Activated CD4-positive, alpha-beta T cell treated with anti-CD3 and anti-CD28 coated beads for 1 hour (primary cell): ENCODE measurements at places on chromosomes 12 and 14.

- no peak for DNase-seq
Measured at GRCh38 chr14:38201137-38201828, 6.4 kb upstream of the SSTR1 start.

DNA sequence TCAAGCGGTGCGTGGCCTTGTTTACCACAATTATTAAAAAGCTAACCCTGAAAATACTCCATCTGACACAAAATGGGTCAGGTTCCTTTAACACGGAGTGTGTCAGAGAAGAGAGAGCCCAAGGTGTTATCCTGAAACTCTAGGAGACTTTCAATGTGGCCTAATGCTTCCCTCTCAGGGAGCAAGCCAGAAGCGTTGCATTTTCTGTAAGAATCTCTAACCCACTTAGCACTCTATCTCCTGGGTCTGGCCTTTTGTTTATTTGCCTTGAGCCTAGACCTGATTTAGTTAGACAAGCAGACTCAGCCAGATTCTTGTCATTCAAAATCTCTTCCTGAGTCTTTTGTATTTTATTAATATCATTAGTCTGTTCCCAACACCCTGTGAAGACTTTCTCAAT is 184.0 kb upstream of the SYT1 start:
- no peak for DNase-seq

DNA sequence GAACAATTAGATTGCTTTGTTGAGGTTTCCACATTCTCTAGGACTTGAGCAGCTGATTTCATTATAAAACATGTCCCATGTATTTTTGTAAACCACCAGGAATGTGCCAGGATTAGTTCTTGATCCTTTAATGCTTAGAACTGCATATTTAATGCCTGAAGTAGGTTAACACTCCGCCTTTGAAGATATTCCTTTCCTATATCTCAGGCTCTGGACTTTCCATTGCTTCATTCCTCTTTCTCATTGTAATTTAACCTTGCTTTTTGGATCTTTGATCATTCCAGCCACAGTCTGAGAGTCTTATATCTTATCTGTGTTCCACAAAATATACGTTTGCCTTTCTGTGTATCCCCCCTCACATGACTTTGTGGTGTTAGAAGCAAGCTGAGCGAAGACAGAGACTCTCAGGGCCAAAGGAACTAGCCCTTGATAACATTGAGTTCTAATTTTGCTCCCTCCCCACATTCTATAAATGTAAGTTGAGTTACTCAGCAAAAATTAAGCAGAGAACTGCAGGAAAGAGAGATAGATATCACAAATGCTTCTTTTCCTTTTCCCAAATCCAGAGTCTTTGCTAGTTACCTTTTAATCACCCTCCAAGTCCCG is 2.4 kb upstream of the CLEC1B start:
- DNase-seq, result no peak

DNA sequence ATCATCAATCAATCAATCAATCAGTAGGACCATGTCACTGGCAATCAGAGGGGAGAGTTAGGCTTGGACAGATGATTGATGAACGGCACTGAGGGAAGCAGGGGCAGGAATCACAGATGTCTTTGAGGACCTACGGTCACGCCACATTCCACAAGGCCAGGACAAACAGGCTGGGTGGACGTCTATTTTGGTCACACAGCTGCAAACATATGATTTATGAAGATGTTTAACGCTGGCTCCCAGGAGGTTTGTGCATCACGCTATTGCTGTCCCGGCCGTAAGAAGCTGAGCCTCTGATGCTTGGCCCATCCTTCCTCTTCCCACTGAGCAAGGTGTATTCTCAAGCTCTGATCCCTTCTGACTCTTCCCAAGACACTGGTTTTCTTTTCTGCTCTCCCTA is 160.8 kb downstream of the FOXN3 start:
- DNase-seq, result no peak

DNA sequence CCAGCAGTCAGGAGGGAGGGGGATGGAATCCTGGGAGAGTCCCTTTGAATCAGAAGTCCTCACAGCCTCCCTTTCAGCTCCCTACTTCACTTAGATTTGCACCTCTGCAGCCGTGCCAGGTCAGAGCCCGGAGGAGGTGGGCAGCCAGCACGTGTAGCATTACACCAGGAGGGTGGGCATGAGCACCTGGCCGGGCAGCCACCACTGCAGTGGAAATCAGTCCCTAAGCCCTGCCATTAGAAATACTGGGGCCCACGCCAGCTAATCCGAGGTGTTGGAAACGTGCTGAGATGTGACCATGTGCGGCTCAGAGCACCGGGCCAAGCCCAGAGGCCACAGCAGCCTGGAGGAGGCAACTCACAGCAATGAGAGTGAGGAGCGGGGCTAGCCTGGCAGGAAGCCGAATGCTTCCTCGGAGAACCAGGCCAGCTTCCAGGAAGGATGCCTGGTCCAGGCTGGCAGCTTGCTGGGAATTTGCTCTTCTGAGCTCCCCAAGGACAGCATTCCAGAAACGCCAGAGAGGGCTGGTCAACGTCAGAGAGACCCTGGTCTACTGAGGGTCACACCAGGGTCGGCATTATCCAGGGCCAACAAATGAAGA is 9.4 kb upstream of the CACNA2D4 start:
- DNase-seq, result no peak

- DNase-seq, result no peak
Measured at GRCh38 chr14:102824832-102825231, 47.6 kb downstream of the TRAF3 start.

DNA sequence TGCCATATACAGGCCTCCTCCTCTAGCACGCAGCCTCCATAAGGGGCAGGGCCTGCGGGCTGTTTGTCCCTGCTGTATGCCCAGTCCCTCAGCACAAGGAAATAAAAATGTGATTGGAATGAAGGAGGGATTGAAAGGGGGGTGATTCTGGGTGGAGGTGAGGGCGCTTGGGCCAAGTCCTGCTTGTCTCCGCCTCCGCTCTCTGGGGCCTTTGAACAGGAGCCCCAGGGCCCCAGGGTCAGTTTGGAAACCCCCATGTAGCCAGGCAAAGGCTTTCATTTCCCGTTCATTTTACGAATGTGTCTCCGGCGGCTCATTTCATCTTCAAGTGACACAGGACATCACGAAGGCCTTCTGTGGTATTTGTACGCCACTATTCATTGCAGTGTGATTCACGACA is 4.5 kb upstream of the CACNA2D4 start:
- no peak for DNase-seq

GRCh38 chr14:77622366-77622961 is 6.0 kb upstream of the SPTLC2 start:
- DNase-seq, result no peak

GRCh38 chr14:45786266-45786665 is 533.3 kb upstream of the MIS18BP1 start:
- no peak for DNase-seq

- no peak for DNase-seq
Measured at GRCh38 chr14:71532344-71532743, 399.9 kb upstream of the RGS6 start.

DNA sequence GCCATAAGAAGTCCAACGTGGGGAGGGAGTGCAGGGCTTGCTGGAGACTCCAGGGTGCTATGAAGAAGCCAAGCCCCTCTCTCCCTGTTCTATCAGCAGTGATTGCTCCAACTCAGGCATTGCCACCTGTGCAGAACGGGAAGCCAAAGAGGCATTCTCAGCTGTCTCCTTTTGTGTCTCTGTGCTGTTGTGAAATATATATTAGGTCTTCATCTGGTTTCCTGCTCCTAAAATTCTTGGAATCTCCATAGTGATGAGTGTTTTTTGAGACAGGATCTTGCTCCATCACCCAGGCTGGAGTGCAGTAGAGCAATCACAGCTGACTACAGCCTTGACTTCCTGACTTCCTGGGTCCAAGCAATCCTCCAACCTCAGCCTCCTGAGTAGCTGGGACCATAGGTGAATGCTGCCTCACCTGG is 51.2 kb upstream of the AEBP2 start:
- DNase-seq, result no peak

- no peak for DNase-seq
Measured at GRCh38 chr14:68250927-68251768, 431.6 kb downstream of the RAD51B start.

- no peak for DNase-seq
Measured at GRCh38 chr12:49026101-49026500, 7.5 kb upstream of the PRKAG1 start.

- no peak for DNase-seq
Measured at GRCh38 chr12:98319716-98320425, 195.5 kb upstream of the TMPO start.

DNA sequence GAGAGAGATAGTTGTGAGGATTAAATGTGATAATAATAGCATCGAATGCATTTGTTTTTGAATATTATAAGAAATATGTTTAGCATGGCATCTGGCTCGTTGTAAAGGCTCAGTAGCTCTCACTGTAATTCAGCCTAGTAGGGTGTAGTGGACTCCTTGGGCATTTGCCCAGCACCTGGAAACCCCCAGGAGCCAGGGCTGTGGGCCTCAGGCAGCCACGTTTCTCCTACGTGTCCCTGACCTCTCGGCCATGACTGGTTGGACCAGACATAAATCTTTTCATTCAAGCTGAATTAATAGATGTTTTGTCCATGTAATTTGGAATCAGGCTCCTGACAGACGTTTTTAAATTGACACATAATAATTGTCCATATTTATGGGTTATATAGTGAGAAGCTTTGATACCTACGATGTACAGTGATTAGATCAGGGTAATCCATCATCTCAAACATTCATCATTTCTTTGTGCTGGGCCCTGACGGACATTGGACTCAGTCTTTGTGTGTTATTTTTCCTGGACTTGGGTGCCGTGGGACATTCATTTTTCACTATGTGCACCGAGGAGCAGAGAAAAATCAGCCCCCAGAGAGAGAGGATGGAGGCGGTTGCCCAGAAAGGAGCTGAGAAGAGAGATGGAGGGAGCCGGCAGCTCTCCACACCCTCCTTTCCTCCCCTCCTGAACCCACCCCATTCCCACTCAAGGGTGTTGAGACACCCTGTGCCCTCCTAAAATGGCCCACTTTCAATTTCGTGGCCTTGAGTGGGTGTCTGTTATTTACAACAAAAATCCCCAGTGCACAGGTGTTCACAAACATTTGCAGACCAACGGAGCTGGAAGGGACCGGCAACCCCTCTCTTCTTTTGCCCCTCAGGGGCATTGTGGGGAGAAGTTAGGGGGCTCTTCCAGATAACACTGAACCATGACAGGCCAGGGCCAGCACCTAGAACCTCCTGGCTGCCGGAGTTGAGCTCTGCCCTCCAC is 296.4 kb downstream of the DPF3 start:
- no peak for DNase-seq

DNA sequence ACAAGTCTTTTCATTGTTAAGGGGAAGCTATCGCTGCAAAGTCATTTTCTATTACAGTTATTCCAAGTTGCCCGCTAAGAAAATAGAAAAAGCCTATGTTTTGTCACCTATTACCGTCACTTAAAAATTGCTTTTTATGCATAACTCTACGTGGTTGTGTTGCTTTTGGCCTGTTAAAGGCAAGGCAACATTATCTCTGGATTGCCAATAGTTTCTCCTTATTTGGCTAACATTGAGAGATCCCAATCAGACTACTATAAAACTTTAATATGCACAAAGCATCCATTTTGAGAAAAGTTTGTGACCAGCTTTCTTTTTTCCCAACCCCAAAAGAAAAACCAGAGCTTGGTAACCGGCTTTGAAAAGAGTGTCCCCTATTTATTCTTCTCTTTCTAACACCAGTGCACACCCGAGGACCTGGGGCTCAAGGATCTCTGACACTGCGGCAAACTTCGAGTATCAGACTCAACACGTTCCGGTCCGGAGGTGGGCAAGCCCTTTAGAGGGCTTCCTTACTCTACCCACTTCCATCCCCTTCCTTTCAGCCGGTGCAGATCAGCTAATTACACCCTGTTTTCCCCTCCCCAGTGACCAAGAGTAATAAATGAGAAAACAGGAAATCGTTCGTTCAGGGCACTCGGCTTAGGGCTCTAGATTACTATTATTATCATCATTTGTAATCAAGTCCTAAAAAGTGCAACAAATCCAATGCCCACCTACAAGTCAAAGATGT is 1.2 kb downstream of the PPP1R12A start:
- DNase-seq, result no peak
